Stimulated activated CD8-positive, alpha-beta memory T cell treated with anti-CD3 and anti-CD28 coated beads, Interleukin-15, amount 100 ng/mL, for 48 hours (primary cell): ENCODE measurements at places on chromosomes 5 and 9.

GRCh38 chr5:93868851-93869250 is 127.5 kb upstream of the POU5F2 start:
- no peak for DNase-seq

DNA sequence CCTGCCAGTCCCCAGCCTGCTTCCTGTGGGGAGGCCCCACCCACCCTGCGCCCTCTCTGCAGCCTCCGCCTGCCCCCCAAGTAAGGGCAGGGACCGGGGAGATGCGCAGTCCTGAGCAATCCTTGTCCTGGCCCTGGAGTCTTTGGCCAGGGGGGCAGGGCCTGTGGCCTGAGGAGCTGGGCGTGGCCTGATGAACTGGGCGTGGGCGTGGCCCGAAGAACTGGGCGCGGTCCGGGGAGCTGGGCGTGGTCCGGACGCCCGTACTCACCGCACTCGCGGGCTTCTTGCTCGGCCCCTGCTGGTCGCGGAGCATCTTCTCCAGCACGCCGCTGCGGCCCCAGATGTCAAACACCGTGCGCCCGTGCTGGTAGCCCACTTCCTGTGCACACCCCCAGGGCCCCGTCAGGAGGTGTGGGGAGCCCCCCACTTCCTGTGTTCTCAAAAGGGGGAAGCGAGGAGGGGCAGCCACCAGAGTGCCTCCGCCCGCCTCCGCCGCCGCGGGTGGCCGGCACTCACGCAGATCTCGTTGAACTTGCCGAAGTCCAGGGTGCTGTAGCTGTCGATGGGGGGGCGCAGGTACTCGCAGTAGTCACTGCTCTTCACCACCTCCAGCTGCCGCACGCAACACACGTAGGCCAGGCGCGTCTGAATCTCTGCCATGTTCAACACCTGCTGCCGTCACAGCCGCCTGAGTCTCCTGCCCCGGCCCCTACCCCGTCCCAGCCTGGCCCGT is 2.7 kb upstream of the NSMF start:
- DNase-seq = peak; percentile 88

- DNase-seq = no peak
These were observed 30.2 kb upstream of the CATSPER3 start for GRCh38 chr5:134937526-134937925.

DNA sequence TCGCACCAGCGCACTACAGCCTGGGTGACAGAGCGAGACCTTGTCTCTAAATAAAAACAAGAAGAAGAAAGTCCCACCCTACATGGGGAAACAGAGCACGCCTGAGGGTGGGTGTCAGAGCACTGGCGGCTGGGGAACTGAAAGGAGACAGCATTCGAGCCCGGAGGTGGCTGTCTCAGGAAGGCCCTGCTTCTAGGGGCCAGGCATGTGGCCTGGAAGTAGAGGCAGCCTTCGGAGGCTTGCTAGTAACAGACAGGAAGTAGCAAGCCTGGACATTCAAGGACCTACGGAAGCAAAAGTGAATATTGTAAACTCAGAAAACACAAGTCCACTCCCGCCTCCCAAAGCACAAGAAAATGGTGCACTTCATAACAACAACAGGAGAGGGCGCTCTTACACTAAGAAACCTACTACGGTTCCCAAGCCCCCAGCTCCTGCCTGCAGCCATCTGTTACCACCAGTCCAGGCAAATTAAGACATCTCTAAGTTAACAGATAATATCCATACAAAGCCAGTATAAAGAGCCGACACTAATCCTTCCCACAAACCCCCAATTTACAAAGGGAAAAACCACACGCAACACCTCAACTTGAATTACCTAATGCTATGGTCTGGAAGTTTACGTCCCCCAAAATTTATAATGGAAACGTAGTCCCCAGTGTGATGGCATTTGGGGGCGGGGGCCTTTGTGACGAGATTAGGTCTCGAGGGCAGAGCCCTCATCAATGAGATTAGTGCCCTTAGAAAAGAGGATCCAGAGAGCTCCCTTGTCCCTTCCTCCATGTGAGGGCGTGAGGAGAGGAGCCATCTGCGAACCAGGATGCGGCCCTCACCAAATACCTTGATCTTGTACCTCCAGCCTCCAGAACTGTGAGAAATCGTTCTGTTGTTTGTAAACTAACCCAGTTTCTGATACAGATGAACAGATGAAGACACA is 7.7 kb downstream of the RASGEF1C start:
- no peak for DNase-seq

DNA sequence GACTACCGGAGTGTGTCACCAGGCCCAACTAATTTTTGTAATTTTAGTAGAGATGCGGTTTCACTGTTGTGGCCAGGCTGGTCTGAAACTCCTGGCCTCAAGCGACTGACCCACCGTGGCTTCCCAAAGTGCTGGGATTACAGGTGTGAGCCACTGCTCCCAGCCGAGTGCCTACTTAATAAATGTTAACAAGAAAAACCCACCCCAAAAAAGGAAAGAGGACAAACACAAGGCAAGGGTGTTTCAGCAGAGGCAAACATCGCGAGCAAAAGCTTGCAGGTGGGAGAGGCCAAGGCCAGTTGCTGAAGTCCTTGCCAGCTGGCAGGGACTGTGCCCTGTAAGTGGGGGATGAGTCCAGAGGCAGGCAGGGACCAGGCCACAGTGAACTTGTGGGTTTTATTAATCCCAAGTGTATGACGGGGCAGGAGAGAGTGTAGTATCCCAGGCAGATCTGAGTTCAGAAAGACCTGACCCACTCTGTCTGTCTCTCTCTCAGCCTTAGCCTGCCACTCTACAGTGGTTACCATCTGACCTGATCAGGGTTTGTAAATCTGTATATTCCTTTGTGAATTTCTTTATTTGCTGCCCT is 6.4 kb upstream of the FPGS start:
- no peak for DNase-seq

DNA sequence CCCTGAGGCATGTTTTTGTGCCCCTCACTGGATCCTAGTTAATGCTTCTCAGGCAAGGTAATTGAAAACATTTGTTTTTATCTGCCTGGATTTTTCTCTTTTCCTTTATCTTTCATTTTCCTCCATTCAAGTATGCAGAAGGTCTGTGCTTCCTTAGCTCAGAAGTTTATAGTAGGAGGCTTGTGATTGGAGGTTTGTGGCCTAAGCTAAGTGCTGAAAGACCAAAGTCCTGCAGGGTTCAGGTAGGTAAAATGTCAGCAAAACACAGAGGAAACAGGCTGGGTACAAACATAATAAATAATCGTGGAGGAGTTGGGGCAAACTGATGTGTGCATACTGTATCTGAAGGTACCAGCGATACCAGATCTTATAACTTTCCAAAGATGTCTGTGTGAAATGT is 230.9 kb upstream of the KLF4 start:
- no peak for DNase-seq

- DNase-seq = no peak
These were observed 2.9 kb upstream of the ISCA1 start for GRCh38 chr9:86285261-86285660.

- DNase-seq = no peak
These were observed 2.3 kb downstream of the ALAD start for GRCh38 chr9:113398796-113399195.

GRCh38 chr5:123095798-123096120 is 6.7 kb downstream of the PRDM6 start:
- DNase-seq = no peak

DNA sequence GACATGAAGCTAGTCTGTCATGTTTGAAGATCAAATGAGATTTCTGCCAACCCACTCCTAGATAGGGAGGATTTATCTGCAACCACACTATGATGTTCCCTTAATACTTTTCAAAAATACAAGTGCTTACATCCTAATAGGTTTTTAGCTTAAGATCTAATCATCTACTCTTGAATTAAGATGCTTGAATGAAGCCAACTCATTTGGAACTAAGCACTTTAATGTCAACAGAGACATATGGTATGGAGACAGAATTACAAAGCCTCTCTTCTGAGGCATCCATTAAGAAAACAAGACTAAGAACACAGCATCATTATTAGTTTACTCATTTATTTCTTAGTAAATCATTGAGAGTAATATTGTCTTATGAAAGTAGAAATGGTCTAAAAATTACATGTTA is 139.3 kb upstream of the NFIB start:
- DNase-seq = no peak

- no peak for DNase-seq
These were observed 52.3 kb downstream of the RGMB start for GRCh38 chr5:98825582-98826375.

- no peak for DNase-seq
These were observed 167.2 kb downstream of the PAX5 start for GRCh38 chr9:36866840-36867239.
